ENCODE measurements at places on chromosomes 5 and 9. TPM values are rescaled to one million over a fixed set of nuclear protein-coding genes. Genes with fewer than 3 reads are reported as not detected.

The WDR31 gene
- polyA plus RNA-seq = 1.6 TPM

The TLX3 gene
- polyA plus RNA-seq = not detected

The SLC36A2 gene
- polyA plus RNA-seq = not detected

The MOB3B gene
- polyA plus RNA-seq = 0.03 TPM

The TAF11L10 gene
- polyA plus RNA-seq = not detected

The BTNL9 gene
- polyA plus RNA-seq = not detected

The TMEM232 gene
- polyA plus RNA-seq = 0.29 TPM

The KIAA0825 gene
- 0.05 TPM for polyA plus RNA-seq

The ANXA2R gene
- 1.3 TPM for polyA plus RNA-seq

The FGF10 gene
- not detected for polyA plus RNA-seq

The MSX2 gene
- not detected for polyA plus RNA-seq

Data from HepG2 (cell line).